Stimulated activated CD4-positive, alpha-beta T cell treated with anti-CD3 and anti-CD28 coated beads, Interleukin-4, amount 100 ng/mL, for 24 hours (primary cell): ENCODE measurements at places on chromosomes 4 and X.

DNA sequence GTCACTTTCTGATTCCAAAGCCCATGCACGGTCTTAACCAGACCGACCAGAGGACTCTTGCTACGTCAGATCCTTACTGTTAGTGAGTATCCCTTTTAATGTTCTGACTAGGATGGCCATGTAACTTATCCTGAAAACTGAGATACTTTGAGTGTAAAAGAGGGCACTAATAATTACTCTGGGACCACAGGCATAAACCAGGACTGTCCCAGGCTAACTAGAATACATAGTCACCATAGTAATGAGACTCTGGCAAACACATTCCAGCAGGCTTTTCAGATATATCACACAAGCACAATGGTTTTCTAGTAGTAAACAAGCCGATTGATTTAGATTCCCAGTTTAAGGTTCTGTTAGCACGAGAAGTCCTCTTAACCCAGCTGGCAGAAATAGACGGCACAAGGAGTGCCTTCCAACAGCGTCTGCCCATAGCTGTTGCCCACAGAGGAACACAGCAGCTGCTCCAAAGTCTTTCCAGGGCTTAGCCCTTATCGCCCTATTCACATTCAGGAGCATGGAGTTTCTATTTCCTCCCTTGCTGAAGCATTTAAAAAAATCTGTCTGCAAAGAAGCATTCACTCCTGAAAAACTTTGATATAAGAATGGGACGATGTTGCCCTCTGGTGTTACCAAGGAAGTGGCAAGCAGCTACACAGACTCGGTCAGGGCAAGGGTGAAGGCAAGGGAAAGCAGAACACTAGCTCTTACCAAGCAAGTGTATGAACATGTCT, 92.4 kb downstream of the CXCL13 start:
- DNase-seq, result no peak

GRCh38 chrX:130378024-130378669, 7.3 kb downstream of the GPR119 start:
- no peak for DNase-seq

DNA sequence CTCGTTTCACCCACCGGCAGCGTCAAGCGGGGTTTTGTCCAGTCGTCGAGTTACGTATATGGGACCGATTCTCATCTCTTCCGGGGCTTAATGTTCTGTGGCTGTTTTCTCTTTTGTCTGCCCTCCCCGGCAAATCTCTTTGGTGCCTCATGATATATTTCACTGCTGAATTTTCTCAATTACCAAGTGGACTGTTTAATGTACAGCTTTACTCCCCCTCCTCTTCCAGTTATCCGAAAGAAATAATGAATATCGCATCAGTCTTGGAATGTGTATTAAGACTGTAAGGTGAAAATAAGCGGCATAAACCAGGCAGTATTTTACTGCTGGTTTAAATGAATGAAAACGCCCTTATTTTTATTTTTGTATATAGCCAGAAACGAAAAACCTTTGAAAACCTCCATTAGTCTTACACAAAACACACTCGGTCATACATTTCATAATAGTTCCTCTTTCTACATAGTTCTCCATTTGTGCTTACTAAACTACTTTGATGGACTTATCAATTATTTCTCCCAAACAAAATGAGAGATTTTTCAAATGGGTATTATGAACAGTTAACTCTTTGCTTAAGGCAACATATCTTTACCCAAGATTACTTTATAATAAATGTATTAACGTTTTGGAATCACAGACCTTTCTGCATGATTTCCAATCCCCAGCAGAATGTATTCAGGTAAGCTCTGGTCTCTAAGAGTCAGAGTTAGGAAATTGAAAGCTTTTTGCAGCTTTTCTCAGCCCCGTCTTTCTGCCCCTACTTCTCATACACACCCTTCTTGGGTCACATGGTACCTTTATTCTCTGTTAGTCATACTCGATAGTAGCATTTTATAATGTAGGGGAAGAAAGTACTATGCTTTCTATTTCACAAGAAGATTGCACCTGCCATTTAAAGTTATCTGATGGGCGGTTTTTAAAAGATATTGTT, 979 bp downstream of the RP2 start:
- peak; percentile 29 for DNase-seq

GRCh38 chrX:113384628-113385027, 544.0 kb upstream of the AMOT start:
- DNase-seq, result no peak

GRCh38 chr4:38297061-38297460, 336.9 kb downstream of the PTTG2 start:
- DNase-seq, result no peak

- no peak for DNase-seq
These were observed 313.1 kb upstream of the ANXA10 start for GRCh38 chr4:167779280-167779679.

- DNase-seq, result no peak
These were observed 236.9 kb upstream of the PRKX start for GRCh38 chrX:3950373-3950772.

DNA sequence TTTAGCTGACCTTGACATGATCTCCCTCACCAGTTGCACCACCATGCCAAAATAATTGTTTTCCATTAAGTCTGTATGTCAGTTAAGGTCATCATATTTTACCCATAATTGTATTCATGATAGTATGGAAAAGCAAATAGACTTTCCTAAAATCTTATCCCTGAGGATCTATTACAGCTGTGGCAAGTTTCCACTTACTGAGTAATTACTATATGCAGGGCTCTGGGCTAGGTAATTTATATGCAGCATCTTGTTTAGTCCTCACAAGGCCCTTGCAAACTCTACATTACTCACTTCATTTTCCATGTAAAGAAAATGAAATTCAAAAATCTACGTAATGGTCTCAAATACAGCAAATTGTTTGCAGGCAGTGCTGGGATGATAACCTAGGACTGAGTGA, 34.8 kb downstream of the YIPF7 start:
- DNase-seq, result no peak

- no peak for DNase-seq
These were observed 156.3 kb downstream of the VSIG4 start for GRCh38 chrX:65883556-65883955.

DNA sequence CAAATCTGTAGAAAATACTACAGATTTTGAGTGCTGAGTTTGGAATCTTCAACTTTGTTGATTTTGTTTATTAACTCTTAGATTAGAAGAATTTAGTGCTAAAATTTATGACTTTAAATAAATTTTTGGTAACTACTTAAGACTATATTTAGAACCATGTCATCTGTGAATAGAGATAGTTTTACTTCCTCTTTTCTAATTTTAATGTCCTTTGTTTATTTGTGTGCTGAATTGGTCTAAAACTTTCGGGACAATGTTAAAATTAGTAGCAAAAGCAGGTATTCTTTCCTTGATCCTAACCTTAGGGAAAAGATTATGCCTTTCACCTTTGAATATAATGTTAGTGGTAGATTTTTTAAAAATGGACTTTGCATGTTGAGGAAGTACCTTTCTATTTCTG, 119.7 kb upstream of the CXorf51A start:
- no peak for DNase-seq

DNA sequence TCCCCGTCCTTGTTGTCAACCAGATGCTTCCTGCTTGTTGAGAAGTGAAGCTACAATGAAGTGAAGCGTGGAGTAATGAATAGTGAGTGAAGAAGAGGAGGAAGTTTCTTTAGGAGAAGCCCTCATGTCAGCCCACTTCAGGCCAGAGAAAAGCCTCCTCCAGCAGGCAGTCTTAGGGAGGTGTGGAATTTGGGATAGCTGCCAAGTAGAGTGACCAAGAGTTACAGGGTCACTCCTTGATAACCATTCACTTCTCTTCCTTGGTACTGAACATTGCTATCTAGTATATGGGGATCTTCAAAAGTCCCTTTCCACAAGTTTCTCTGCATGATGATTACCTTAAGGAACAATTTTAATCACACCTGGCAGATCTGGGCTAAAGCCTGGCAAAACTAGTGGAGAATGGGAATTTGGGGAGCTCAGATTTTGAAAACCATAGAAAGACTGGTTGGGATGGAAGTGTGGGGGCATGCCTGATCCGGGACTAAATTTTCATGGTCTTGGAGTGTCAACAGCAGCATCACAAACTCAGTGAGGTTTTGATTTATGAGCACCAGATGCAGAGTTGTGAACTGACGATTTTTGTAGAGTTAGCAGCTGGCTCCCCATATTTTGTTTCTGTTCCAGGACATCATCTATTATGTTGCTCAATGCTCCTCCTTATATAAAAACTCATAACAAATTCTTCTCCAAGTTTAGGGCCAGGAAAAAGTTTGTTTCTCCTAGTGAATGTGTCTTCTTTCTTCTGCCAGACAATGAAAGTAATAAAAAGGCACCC, 53.1 kb downstream of the IGSF1 start:
- DNase-seq, result no peak

GRCh38 chr4:42816880-42817400, 75.6 kb upstream of the GRXCR1 start:
- DNase-seq, result no peak

DNA sequence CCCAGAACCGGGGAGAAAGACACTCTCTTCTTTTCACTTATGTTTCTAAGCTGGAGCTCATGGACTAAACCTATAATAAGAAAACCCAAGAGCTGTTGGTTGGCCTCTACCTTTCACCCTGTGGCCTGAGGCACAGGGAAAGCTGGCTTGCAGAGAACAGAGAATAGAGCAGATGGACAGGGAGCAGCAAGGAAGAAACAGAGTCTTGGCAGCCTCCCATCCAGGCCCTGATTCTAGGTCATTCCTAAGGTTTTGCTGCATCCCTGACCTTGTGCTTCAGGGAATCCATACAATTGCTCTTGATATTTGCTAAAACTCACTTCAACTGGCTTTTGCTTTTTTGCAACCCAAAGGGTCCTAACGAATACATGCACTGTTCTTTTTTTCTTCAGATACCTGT, 87.8 kb downstream of the SMIM20 start:
- DNase-seq, result no peak

- DNase-seq, result peak; percentile 78
These were observed 969 bp downstream of the STIM2 start for GRCh38 chr4:26861434-26862186.

- DNase-seq, result no peak
These were observed 83.3 kb downstream of the EFNB1 start for GRCh38 chrX:68912113-68912512.

GRCh38 chr4:170990989-170991589, 822.1 kb upstream of the GALNTL6 start:
- no peak for DNase-seq

DNA sequence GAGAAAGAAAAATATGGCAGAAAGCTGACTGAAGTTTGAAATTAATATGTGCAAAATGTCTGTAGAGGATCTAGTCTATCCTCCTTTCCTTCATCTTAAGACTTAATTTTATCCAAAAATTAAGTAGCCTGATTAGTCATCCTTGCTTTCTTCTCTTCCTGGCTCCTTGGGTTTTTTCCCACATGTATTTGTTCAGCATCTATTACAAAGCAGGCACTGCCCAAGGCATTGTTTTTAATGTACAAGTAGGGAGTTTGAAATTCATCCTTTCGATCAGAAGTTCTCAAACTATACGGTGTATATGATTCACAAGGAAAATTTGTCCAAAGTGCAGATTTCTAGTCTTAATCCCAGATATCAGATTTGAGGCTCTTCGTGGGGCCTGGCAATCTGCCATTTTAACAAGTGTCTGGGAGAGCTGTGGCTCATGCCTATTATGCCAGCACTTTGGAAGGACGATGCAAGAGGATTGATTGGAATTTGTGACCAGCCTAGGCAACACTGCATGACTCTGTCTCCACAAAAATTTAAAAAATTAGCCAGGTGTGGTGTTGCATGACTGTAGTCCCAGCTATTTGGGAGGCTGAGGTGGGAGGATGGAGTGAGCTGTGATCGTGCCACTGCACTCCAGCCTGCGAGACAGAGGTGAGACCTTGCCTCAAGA, 19.4 kb upstream of the YTHDC1 start:
- no peak for DNase-seq

- no peak for DNase-seq
These were observed 234.8 kb downstream of the IL15 start for GRCh38 chr4:141871086-141871770.

GRCh38 chr4:2066571-2067445, 7.7 kb downstream of the NAT8L start:
- no peak for DNase-seq

DNA sequence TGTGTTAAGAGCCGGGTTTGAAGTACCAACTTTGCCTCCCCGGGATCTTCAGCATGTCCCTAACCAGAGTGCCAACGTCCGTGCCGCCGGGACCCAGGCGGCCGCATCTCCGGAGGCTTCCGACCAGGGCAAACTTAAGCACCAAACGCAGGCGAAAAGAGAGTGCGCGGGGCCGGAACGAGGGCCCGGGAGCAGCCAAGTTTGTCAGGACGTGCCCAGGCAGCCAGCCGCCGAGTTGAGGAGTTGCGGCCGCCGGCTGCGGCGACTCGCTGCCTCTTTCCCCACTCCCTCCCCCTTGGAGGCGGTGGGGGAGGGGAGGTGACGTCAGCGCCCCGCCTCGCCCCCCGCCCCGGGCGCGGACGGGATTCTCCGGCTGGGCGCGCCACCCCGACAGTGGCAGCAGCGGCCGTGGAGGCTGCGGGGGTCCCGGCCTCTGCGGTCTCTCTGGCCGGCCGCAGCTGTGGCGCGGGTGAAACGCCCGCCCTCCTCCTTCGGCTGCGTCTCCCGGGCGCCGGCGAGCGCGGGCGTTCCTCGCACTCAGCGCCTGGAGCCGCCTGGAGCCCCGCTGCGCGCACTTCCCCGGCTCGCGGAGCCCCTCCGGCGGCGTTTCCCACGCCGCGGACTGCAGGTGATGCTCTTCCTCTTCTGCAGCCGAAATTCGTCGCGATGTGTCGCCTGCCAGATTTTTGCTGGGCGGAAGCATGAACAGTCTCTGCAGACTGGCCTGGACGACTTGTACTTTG, 2.9 kb upstream of the FAT1 start:
- DNase-seq, result no peak

DNA sequence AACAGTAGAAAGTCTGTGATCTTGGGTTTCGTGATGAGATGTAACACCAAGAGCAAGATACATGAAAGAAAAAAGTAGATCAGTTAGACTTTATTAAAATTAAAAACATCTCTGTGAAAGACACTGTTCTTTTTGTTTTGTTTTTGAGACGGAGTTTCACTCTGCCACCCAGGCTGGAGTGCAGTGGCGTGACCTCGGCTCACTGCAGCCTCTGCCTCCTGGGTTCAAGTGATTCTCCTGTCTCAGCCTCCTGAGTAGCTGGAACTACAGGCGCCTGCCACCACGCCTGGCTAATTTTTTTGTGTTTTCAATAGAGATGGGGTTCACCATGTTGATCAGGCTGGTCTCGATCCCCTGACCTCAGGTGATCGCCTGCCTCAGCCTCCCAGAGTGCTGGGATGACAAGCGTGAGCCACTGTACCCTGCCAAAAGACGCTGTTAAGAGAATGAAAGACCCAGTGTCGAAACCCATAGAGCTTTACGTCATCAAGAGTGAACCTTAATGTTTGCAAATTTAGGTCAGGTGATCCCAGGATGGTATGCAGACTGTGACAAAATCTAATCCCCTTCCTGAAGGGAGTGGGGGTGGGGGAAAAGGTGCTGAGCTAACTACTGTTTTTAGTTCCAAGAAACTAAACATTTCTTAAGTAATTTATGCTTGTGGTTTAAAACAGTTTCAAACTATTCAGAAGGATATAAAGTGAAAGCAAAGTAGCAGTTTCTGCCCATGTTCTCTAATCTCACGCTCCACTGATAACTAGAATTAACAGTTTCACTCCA, 8.0 kb downstream of the OFD1 start:
- DNase-seq, result peak; percentile 61

- DNase-seq, result no peak
These were observed 55.8 kb downstream of the XAGE2 start for GRCh38 chrX:52424656-52425055.
